AG08396 (cell line): ENCODE measurements at places on chromosomes 6 and 20.

- DNase-seq: no peak
These were observed 32.1 kb downstream of the SNAI1 start for GRCh38 chr20:50014570-50015562.

GRCh38 chr6:111870051-111870741, 3.1 kb downstream of the FYN start:
- no peak for DNase-seq

- DNase-seq: no peak
These were observed 55.9 kb upstream of the PSMF1 start for GRCh38 chr20:1062334-1063010.

DNA sequence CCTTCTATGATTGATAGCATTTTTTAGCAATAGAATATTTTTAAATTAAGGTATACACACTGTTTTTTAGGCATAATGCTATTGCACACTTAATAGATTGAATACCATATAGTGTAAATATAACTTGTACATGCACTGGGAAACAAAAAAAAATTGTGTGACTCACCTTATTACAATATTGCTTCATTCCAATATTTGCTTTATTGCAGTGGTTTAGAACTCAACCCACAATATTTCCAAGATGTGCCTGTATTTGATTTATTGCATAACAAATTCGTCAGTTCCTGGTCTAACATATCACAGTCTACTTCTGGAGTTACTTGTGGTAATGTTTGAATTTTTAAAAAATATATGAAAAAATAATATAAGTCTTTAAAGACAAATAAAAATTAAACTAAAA, 41.9 kb upstream of the DEFB112 start:
- DNase-seq: no peak

DNA sequence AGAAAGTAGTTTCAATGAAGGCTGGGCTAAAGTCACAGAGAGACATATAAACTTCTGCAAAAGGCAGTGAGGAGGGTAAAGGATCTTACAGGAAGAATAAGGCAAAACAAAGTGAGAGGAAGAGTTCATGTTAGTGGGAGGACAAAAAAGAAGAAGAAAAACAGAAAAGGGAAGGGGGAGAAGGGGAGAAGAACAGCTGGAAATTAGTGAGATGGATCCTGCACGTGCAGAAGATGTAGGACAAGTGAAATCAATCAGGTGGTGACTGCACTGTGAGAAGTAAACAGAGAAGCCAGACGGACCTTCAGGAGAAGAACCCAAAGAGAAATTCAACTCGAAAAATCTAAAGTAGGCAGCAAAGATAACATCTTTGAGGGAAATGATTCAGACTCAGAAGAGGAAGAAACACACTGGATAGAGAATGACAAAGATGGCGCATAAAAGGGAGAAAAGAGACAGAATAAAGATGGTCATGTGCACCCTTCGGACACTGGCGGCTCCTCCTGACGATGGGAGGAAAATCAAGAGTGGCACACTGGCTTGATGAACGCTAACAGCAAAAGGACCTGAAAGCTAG, 105.9 kb downstream of the MYB start:
- no peak for DNase-seq

DNA sequence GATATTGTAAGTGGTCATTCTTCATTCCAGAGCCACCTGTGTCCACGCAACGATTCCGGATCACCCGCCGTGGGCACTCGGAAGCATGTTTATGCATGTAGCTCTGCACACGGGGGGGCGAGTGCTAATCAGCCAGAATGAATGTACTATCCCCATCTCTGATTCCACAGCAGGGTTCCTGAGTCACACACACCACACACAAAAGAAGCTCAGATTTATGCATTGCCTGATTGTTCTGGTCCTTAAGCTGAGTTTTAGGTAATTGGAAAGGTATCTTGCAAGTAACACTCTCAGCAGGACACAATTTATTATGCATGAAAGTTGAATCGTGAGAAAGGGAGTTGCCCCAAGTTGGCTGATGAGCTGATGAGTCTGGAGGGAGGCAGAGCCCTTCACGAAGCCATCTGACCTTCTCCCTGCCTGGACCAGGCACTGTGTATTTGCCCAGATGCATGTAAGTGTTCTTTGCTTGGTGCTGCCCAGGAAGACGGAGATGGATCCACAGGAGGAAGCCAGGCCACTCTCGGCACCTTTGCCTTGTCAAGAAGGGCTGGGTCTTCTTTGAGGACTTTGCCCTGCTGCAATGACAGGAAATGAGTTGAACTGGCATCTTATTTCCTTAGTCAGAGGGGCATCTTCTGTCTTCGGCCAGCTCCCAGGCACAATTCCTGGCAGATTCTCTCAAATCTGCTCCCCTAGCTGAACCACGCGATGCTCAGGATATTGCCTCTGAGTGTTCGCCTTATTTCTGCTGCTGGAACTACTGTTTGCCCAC, 141.1 kb downstream of the SYNDIG1 start:
- no peak for DNase-seq

GRCh38 chr6:36071281-36071680, 43.7 kb downstream of the MAPK14 start:
- no peak for DNase-seq

DNA sequence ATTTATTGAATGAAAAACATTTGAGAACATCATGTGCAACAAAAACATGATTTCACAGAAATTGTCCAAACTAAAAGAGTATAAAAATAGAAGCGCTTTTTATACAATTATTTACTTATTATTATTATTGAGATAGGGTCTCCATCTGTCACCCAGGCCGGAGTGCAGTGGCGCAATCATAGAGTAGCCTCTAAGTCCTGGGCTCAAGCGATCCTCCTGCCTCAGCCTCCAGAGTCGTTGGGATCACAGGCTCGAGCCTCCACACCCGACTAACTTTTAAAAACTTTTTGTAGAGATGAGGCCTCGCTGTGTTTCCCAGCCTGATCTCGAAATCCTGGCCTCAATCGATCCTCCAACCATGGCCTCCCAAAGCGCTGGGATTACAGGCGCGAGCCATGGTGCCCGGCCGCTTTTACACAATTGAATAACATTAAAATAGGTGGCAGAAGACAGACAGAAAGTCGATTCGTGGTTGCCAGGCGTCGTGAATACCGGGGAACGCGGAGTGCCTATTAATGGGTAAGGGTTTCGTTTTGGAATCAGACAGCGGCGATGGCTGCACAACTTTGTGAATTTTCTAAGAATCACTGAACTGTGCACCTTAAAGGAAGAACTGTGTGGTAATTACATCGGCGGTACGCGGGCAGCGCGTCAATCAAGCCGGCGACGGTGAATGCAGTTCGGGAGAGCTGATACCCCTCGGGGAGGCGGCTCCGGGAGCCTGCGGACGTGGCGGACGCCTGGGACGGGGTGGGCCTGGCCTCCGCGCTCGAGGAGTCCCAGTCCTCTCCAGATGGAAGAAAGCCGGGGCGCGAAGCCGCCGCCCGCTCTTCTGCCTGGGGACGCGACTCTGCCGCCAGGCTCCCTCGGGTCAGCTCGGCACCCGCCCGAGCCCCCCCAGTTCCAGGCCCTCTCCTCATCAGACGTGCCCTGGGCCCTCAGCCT, 807 bp downstream of the TBC1D20 start:
- peak; percentile 78 for DNase-seq

- DNase-seq: no peak
These were observed 20.7 kb upstream of the ENPP1 start for GRCh38 chr6:131787079-131787478.

DNA sequence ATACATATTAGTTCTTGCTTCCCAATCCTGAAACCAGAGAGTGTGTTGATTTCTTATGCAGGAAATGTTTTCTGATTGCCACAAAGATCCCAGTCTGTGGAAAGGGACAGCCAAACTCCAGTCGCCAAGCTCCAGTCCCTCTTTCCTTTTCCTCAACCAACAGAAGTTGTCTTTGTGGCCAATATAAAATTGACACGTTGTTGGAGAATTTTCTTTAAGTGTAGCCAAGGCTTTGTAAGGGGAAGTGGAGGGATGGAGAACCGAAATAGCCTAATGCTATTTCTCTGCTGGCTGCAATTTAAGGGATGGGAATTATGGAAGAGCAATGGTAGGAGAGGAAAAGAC, 5.4 kb downstream of the ADGRB3 start:
- DNase-seq: no peak

GRCh38 chr6:169803816-169804340, 52.5 kb downstream of the ERMARD start:
- DNase-seq: no peak

DNA sequence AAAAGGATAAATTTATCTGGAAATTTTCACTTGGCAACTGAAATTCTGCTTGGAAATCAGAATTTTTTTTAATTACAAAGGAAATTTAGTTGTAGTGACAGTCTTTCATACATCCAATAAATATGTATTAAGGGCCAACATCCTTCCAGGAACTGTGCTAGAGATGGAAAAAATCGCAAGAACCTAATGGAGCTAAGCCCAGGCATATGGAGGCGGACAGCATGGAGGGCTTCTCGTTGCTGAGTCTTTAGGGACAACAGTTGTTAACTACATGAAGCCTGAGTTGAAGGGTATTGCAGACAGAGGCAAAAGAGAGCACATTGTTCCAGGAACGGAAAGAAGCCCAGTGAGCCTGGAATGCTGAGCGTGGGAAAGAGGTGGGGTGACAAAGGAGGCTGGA, 208.9 kb downstream of the IBTK start:
- no peak for DNase-seq

DNA sequence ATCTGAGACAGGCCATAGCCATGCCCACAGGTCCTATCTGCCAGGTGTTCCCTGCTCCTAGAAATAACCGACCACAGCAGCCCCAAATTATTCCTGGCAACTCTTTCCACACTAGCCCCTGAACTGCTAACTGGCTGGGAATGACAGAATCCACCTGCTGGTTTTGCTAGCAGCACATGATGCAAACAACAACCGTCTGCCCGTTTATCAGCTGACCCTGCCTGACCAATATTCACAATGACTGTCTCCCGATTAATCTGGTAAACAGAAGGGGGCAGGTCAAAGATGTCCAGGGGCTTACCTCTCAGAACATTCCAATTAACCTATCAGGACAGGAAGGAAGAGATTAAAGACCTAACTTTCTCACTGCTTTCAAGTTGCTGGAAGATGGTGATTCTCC, 101.5 kb downstream of the NRSN1 start:
- DNase-seq: no peak

GRCh38 chr6:109197061-109197460, 101.8 kb downstream of the CEP57L1 start:
- DNase-seq: no peak

DNA sequence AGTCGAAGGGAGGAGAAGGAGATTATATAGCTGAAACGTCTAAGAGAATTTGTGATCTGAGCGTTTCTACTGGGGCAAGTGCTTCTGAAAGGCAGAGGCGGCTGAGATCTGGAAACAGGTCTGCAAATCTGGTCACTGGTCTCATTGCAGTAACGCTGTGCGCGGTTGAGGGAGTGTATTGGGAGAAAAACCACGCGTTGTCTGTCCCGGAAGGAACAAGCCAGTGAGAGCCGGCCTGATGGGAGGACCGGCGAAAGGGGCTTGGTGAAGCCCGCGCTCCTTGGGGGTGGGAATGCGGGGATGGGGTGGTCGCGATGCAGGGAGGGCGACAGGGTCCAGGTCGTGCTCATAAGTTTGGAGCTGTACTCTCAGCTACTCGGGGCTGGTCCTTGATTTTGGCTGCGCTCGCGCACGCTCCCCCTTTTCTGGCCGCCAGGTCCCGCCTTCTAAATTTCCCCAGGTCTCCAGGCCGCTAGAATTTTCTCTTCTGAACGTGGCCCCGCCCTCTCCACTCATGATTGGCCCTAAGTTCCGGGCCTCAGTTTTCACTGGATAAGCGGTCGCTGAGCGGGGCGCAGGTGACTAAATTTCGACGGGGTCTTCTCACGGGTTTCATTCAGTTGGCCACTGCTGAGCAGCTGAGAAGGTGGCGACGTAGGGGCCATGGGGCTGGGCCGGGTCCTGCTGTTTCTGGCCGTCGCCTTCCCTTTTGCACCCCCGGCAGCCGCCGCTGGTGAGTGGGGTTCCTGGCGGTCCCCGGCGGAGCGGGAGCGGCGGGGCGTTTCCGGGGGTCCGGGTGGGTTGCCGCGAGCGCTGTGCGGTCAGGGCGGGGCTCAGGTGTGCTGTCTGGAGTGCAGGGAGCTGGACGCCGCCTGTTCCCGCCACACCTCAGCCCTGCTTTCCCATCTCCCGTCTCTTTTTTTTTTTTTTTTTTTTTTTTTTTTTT, at the start of gene MICB:
MICB (plus strand) TSS at position 615 of the 946 bp plus-strand sequence; CDS start at position 664, 49 bp downstream.
- peak; percentile 78 for DNase-seq

DNA sequence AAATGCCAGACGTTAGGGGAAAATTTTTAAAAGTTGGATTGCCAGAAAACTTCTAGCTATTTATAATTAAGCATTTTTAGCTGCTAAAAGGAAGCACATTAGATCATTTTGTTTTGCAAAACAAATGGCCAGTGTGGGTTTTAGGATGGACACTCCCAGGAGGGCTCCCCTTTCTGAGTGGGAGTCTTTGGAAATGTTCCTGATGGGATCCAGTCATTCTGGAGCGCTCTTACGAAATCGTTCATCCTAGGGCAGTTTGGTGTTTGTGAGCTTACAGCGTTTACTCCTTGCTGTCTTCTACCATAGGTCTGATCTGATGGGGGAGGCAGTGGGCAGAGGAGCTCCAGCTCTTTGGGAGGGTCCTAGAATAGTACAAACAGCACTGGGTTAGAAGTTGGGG, 14.7 kb downstream of the GNAS start:
- DNase-seq: no peak

DNA sequence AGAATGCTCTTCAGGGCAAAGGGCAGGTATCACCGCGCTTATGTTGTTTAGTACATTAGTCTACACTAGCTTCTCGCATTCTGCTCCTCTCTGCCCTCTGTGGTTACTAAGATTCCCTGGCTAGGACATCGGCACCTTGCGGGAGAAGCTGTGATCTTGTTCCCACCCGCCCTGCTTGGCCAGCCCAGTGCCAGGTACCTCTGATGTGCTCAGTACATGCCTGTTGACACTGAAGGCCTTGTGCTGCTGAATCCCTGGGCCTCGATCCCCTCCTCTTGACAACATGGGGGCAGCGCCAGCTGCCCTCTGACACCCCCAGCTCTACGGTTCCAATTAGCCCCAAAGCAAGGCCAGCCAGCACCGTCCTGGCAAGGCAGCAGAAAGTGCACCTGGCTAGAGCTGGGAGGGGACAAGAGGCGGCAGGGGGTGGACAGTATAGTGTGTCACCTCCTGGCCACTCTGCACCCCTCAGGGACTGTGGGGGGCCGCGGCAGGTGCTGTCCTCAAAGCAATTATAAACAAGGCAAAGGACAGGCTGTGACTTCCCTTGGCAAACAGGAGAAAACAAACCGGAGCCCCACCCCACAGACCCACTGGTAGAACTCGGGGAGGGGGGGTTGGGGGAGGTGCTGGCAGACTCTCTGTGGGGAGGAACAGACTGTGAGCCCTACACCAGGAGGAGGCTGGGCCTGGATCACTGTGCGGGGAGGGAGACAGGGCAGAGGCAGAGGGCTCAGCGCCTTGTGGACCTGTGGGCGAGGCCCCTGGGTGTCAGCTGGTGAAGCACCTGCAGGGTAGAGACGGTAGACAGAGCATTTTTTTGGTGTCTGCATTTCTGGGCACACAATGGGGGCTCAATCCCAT, 7.1 kb downstream of the TFEB start:
- no peak for DNase-seq

GRCh38 chr20:19423097-19423899, 210.9 kb downstream of the SLC24A3 start:
- DNase-seq: no peak

DNA sequence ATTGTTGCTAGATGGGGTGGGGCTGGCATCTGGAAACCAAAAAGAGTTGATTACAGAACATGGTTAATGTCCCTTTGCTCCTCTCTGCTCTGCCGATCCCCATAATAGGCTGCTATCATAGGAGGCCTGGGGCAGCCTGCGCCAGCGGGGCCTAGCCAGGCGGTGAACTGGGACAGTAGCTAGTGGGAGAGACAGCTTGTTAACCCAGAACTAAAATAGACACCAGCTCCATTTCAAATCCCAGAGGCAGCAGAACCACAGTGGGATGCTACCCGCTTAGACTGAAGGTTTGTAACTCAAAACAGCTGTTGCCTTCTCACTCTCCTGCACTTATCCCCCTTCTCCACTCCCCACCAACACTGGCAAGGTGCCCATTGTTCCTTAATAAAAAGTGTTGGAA, 98.5 kb downstream of the SSR1 start:
- no peak for DNase-seq
